Activated CD8-positive, alpha-beta memory T cell treated with anti-CD3 and anti-CD28 coated beads, Interleukin-2, amount 50 U/mL, for 48 hours (primary cell): ENCODE measurements at places on chromosomes 11 and 22.

DNA sequence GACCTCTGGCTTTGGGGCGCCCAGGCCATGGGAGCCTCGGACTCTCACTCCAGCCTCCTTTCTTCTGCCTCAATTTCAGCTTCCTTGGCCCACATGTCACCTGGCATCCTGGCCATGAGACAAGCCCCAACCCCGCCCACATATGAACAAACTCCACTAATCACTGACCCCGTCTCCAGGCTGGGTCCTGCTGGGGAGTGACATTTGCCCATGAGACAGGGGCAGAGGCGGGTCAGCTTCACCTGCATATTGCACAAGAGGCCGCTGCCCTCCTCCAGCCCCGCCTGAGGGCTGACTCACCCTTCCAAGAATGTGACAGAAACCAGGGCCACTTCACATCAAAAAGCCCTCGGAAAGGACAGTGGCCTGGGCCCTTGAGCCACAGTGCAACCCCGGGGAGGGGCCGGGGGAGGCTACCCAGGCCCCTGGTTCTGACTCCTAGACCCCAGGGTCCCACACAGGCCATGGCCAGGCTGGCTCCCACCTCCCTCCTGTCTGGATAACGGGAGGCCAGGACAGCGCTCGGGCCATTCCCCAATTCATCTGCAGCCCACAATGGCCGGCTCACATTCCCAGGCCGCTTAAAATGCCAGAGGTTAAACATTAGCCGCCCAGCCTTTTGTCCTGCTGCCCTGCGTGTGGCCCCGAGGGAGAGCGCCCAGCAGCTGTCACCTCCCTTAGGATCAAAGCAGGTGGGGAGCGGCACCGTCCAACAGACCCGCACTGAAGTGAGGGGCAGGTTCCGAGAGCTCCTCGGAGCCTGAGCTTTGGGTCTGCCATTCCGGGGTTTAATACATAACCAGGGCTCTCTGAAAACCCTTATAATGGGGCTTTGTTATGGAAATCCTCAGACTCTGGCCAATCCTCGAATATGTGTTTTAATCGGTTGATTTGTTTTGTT lies 42.3 kb downstream of the TRMU start:
- no peak for DNase-seq

DNA sequence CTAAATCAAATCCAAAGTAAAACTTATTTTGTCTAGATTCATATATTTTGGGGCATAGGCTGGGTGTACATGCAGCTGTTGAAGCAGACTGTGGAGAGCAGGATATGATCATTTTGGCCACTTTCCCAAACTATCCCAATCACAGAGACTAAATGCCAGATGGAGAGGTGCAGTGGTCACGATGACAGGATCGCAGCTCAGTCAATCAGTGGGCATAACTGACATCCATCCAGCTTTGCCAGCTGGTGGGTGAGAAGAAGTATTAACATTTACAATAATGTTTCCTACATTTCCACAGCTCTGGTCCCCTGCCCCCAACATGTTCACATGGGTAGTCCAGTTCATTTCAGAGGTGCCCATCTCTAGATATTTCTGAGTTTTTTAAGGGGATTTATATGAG lies 255.5 kb upstream of the SESN3 start:
- DNase-seq: no peak

- DNase-seq: no peak
Observed at GRCh38 chr11:113670149-113670830, 35.8 kb downstream of the TMPRSS5 start.

- DNase-seq: no peak
Observed at GRCh38 chr22:36368359-36368983, 19.3 kb downstream of the MYH9 start.

GRCh38 chr22:27473533-27473932 lies 328.0 kb downstream of the MN1 start:
- DNase-seq: no peak

GRCh38 chr11:18578975-18579598 lies 9.4 kb downstream of the UEVLD start:
- DNase-seq: no peak

- DNase-seq: no peak
Observed at GRCh38 chr11:126355926-126356897, 726 bp downstream of the ST3GAL4 start.

DNA sequence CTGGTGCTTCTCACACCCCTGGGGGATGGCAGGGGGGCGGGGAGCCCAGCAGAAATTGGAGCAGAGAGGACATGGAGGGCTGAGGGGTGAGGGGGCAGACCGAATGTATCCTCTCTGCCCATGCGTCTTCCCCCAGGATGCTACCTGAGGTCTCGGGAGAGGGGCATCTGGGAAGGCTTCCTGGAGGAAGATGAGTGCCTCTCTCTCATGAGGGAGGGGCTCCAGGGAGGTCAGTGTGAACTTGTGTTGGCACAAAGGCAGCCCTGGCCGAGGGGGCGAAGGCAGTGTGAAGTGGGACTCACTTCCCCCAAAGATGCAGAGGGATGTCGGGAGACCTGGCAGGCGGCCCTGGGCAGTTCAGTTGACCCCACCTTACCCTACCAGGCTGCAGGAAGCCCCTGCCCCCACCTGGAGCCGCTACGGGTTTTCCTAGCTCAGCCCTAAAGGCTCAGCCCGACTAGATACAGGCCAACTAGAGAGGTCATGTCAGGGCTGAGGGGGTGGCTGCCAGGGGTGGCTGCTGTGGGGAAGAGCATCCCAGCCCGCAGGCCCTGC lies 10.4 kb downstream of the ASCL2 start:
- no peak for DNase-seq

- DNase-seq: no peak
Observed at GRCh38 chr11:30260813-30261212, 30.0 kb downstream of the FSHB start.

GRCh38 chr11:125407046-125407445 lies 89.0 kb downstream of the FEZ1 start:
- no peak for DNase-seq

DNA sequence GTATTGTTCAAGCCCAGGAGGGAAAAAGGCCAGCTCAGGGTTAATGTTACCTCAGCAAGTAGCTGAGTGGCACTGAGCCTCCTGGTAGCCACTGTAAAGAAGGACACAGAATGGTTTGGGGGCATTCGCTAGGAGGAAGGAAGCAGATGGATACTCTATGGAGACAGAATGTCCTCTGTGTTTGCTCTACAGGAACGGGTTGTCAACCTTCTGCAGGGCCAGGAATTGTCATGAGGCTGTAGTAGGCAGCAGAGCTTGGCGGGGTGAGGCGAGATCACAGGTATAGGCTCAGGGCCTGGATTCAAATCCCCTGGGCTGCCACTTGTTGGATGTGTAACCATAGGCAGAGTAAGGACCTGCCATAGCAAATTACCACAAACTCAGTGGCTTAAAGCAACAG lies 3.0 kb upstream of the LRRC75B start:
- no peak for DNase-seq

DNA sequence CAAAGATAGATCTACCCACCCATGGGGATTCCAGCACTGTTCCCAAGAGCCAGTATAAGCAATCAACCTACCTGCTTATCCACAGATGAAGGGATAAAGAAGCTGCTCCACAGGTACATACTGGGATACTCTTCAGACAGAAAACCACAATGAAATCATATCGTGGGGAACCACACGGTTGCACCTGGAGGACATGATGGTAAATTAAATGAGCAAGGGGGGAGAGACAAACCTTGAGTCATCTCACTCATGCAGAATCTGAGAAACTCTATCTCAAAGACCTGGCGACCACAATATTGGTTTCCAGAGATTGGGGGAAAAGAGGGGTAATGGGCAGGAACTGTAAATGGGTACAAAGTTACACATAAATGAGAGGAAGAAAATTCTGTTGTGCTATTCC lies 14.5 kb downstream of the RGL4 start:
- DNase-seq: no peak

DNA sequence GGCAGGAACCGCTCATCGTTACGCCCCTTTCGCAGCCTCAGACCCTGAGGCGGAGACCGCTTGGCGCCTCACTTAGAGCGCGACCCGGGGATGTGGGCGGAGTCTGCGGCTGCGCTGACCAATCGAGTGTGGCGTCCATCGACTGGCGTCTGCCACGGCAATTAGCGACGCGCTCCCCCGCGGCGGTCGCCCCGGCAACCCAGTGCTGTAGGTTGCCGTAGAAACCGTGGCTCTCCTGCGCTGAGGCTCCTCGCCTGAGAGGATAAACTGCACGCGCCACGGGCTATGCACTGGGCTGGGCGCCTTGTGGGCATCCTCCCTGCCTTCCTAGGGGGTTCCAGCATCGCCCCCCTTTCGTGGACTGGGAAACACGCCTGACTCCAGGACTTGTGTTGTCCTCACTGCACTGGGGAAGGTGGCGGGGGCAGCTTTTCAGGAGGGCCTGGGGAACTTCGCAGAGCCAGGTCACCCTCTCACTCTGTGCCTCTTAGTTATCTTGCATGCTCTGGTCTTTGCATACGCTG lies 701 bp upstream of the P2RX6 start:
- DNase-seq: peak; percentile 92

DNA sequence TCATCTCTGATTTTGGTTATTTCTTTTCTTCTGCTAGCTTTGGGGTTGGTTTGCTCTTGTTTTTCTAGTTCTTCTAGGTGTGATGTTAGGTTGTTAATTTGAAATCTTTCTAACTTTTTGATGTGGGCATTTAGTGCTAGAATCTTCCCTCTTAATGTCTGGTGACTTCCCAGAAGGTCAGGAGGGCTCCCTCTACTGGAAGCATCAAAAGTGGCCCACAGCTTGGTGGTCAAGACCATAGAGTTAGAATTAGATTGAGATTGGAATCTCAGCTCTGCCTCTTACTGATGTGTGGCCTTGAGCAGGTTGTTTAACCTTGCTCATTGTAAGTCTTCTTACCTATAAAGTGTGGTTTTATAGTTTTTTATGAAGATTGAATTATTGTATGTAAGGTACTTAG lies 99.3 kb downstream of the FDX1 start:
- no peak for DNase-seq

- DNase-seq: no peak
Observed at GRCh38 chr11:115919341-115920091, 415.3 kb upstream of the CADM1 start.

- DNase-seq: no peak
Observed at GRCh38 chr11:116694349-116694725, 78.5 kb downstream of the BUD13 start.

- peak; percentile 33 for DNase-seq
Observed at GRCh38 chr22:49303781-49304461, 523.8 kb downstream of the BRD1 start.

DNA sequence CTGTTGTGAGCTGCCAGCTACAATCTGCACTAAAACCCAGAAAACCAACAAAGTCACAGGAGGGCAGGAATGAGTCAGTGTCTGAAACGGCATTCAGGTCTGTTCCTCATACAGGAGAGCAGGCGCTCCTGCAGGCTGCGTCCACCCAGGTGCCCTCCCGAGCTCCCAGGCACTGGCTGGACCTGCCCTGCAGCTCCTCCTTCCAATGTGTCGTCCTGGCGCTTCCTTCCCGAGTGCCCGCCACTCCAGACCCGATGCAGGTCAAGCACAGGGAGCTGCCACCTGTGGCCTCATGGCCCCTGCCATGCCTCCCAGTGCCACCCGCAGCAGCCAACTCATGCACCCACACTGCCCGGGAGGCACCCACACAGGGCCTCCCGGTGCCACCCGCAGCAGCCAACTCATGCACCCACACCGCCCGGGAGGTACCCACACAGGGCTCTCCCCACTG lies 12.0 kb downstream of the BRD1 start:
- no peak for DNase-seq

DNA sequence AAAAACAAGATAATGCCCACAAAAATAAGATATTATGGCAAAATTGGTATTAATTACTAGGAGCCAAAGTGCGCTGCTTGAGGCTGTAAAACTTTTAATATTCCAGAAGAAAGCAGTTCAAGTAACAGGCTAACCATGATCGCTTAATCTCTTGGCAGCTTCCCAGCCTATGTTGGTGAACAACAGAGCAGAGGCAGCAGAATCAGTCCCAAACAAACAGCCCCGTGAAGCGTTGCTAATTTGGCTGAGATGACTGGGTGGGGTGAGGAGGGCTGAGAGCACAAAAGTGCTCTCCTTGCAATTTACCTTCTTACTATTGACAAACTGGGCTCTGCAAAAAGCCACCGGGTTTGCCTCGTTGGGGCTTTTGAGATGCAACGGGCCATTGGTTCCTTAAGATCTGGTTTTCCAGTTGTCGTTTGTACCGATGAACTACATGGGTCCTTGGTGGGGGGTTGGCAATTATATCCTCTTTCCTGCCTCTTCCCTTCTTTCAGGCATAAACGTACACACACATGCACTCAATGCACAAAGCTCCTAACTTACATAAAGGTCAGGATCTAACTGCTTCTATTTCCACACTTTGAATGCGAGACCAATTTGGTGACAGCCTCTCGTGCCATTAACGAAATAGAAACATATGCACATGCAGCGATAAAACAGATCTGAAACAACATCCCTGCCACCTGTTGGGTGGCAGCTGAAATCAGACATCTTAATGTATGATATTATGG lies 407.6 kb upstream of the CADM1 start:
- no peak for DNase-seq

DNA sequence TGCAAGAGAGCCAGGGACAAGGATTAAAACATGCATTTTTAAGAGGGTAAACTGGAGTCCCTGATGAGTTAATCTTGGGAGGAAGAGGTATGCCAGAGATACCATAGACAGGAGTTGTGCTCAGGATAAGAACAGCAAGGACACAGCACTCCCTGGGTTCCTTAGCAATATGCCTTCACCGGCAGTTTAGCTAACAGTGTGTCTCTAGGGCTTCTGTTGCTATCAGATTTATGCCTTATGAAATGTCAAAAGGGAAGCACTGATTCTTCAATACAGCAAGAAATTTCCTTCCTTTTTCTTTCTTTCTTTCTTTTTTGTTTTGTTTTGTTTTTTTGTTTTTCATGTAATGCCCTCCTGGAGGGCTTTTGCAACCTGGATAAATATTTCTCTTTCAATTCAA lies 71.3 kb upstream of the LARGE1 start:
- DNase-seq: no peak

GRCh38 chr11:15318814-15319213 lies 204.1 kb downstream of the INSC start:
- no peak for DNase-seq

DNA sequence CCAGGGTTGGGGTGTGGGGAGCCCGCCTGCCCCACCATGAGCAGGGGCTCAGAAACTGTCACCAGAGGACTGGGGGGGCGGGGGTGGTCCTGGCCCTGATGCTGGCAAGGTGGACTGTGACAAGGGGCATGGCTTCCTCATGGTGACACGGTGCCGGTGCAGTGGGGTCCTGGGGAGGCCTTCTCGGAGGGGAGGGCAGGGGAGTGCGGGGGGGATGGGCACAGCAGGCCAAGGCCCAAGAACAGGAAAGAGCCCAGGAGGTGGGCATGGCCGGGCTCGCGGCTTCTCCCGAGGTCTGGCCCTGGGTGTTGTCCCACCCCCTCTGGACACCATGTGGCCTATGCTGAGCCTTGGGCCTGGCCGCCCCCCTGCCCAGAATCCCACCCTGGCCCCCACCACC lies 47.2 kb downstream of the MOB2 start:
- no peak for DNase-seq

- DNase-seq: no peak
Observed at GRCh38 chr22:21020802-21021429, 6.0 kb downstream of the P2RX6 start.

GRCh38 chr11:2294926-2295290 lies 6.8 kb downstream of the C11orf21 start:
- peak; percentile 25 for DNase-seq

DNA sequence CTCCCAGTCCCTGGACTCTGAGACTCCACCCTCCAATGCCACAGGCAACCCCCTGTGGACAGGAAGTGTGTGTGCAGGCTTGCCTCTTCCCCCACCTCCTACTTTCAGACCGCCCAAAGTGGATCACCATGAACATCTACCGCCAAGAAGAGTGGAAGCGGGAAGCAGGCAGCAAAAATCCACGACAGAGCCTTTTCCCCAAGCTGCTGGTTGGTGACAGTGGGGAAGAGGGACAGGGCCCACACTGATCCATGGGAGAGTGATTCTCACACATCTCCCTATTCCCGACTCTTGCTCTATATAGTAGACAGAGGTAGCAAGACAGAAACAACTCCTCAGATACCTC lies 53.4 kb upstream of the SPATA19 start:
- no peak for DNase-seq
